ENCODE measurements at places on chromosomes 16 and 17. TPM values are rescaled to one million over a fixed set of nuclear protein-coding genes. Genes with fewer than 3 reads are reported as not detected.

- no peak for DNase-seq
Measured at GRCh38 chr16:69888005-69888590, 63.0 kb upstream of the CLEC18A start.

DNA sequence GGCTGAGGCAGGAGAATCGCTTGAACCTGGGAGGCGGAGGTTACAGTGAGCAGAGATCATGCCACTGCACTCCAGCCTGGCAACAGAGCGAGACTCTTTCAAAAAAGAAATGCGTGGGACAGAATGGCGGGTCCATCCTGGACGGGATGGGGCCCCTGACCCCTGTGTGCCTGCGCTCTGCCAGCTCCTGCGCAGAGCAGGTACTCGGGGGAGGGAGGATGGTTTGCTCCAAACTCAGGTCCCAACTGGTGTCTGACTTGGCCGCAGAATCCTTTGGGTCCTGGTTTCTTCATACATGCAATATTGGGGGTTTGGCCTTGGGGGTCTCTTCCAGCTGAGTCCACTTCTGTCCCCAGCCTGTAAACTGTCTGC, 10.4 kb downstream of the CHMP6 start:
- no peak for DNase-seq

GRCh38 chr17:79133985-79134384, 59.4 kb downstream of the ENGASE start:
- no peak for DNase-seq

The ANKRD40CL gene
- total RNA-seq: not detected

DNA sequence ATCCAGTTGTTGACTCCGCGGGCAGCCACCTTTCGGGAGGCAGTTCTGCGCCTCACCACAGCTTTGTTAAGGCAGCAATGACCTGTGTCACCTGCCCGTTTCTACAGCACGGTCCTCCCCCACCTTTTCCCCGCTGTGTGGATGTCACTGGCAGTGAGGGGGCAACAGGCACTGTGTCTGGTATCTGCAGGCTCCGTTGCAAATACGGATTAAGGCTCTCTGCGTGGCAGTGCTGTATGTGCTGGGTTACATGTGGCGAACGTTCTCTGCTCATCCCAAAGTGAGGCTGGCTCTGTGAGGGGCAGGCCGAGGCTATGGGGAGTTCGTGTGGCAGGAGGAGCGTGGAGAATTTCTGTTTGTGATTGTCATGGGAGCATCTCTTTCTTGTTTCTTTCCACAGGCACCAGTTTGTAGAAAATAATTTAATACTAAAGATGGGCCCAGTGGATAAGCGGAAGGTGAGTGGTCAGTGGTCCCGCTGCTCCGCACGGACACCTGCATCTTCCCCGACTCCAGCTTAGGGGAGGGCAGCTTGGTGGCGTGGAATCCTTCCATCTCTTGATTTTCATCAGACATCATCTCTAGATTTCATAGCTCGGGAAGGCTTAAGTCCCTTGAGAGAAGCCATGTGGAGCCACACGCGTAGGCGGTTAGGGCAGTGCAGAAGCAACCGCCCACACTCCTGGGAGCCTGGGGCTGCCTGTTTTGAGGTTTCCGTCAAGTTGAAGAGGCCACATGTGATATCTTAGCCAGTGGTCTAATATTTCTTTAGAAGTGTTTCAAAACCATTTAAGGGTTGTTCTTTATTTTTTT, 57.8 kb downstream of the PDPK1 start:
- DNase-seq: no peak

GRCh38 chr16:68369697-68370580, 59.1 kb downstream of the PRMT7 start:
- peak; percentile 32 for DNase-seq

DNA sequence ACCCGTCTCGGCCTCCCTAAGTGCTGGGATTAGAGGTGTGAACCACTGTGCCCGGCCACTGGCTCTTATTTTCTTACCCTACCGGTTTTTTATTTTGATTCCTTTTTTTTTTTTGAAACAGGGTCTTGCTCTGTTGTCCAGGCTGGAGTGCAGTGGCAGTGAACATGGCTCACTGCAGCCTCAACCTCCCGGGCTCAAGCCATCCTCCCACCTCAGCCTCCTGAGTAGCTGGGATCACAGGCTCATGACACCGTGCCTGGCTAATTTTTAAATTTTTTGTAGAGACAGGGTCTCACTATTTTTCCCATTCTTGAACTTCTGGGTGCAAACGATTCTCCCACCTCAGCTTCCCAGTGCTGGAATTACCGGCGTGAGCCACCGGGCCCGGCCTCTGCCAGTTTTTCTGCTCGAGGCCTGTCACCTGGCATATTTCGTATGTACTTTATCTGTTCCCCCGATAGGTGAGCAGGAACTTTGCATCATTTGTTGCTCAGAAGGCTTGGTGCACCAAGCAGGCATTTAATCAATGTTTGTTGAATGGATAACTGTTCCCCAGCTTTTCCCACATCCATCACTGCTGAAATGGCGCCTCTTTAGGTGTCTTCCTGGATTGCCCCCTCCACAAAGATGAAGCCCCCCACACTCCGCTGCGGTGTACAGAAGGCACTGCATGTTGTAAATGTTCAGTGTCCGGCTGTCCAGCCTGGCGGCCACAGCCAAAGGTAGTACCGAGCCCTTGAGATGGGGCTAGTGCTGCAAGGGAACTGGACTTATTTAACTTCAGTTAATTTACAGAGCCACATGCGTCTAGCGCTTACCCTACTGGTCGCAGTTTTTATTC, 858 bp upstream of the TELO2 start:
- no peak for DNase-seq

GRCh38 chr16:8655184-8655717, 19.2 kb upstream of the ABAT start:
- DNase-seq: peak; percentile 21

DNA sequence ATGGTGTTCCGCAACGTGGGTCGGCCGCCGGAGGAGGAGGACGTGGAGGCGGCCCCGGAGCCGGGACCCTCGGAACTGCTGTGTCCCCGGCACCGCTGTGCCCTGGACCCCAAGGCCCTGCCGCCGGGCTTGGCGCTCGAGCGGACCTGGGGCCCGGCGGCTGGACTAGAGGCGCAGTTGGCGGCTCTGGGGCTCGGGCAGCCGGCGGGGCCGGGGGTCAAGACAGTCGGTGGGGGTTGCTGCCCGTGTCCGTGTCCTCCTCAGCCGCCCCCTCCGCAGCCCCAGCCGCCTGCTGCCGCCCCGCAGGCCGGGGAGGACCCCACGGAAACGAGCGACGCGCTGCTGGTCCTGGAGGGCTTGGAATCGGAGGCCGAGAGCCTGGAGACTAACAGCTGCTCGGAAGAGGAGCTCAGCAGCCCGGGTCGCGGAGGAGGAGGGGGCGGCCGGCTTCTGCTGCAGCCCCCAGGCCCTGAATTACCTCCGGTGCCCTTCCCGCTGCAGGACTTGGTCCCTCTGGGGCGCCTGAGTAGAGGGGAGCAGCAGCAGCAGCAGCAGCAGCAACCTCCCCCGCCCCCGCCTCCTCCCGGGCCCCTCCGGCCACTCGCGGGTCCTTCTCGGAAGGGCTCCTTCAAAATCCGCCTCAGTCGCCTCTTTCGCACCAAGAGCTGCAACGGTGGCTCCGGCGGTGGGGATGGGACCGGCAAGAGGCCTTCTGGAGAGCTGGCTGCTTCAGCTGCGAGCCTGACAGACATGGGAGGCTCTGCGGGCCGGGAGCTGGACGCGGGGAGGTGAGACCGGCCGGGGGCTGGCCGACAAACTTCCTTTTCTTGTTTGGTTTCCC, 821 bp downstream of the SOCS7 start:
- peak; percentile 17 for DNase-seq

DNA sequence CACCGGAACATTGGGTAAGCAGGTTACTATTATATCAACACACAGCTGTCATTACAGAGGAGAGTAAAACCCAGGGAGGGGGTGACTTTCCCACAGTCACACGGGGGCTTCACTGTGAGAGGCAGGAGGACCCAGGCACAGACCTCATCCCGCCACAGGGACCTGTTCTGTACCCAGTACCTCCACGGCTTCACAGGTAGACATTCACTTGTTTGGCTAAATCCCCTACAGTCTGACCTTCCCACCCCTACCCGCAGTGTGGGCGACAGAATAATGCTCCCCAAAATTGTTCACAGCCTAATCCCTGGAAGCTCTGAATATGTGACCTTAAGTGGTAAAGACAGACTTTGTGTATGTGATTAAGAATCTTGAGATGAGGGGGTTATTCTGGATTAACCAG, 16.5 kb downstream of the LITAF start:
- DNase-seq: no peak

The STAC2 gene
- not detected for total RNA-seq

GRCh38 chr17:77194179-77194578, 53.4 kb downstream of the SEC14L1 start:
- no peak for DNase-seq

DNA sequence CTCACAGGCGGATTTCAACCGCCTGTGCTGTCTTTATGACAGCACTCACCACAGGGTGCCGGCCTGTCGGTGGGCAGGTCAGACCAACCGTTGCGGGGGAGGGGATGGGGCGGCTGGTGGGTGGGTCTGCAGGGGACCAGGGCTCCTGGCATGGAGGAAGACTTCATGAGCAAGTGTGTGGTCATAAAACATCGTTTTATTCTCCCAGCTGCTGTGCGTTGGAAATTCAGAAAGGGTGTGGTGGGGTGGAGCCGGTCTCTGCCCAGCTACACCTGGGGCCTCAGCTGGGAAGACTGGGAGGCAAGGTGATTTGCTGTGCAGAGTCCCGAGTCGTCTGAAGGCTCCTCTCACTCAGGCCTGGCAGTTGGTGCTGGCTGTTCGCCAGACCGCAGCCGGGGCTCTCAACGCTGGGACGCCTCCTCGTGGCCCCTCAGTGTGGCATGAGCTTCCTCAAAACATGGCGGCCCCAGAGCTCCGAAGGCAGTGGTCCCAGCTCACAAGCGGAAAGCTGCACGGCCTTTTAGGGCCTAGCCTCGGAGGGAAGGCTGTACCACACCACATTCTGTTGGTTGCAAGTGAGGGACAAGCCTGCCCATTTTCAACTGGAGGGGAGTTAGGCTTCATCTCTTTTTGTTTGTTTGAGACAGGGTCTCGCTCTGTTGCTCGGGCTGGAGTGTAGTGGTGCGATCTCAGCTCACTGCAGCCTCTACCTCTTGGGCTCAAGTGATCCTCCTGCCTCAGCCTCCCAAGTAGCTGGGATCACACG, 45.8 kb upstream of the GSE1 start:
- DNase-seq: no peak
